CD4-positive, alpha-beta T cell treated with Interleukin-15 for 4 hours (primary cell): ENCODE measurements at places on chromosomes 7 and 10.
A peak's percentile ranks its signal among the peaks of the same experiment; 100 is the strongest.

DNA sequence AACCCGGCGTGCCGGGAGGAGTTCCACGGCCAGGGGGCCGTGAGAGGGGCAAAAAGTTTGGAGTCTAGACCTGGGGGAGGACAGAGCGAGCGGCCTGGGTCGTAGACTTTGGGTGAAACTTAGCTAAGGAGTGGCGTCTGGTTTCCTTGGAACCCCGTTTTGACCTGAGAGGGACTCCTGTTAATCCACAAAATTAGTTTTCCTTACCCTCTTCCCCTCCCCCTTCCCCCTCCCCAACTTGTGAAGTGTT lies 574 bp downstream of the MARCHF5 start:
- peak; percentile 0 for DNase-seq

- no peak for DNase-seq
Observed at GRCh38 chr7:74511345-74511744, 57.6 kb downstream of the GTF2IRD1 start.

DNA sequence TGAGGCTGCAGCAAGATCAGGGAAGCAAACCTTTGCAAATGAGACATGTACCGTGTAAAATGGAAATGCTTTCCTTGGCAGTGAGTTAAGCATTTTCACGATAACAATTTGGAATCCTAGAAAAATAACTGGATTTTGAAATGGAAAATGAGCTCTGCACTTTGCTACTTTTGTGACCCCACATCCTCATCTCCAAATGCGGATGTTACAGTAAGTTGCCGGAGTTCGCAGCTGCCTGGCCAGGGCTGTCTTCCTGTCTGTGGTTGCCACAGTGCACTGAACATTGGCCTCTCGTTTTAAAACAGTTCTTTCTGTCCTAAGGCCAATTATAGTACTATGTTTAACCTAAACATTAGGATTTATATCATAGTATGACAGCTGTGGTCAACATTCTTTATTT lies 136.2 kb upstream of the FZD8 start:
- DNase-seq = no peak

DNA sequence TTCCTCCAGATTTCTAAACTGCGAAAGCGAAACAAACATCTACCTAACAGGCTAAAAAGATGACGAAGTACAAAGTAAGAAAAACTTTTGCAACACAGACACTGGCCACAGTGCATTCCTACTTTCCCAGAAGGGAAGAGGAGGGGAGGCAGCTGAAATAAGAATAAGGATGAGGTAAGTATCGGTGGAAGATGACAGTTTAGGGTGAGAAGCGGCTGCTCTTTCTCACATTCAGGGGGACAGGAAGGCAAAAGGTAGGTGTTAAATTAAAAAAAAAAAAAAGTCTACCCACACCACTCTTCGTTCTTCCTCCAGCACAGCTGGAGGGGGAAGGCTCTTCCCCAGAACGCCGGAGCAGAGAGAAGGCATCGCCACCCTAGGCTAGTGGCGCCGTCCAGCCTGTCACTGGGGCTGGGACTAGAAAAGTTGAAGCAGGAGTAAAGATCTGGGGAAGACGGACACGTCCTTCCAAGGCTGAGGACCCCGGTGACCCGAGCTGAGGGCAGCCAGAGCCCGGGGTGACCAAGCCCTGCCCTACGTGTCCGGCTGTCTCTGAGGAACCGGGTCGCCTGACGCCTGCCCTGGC lies 846 bp downstream of the DNAJC1 start:
- DNase-seq = peak; percentile 28

DNA sequence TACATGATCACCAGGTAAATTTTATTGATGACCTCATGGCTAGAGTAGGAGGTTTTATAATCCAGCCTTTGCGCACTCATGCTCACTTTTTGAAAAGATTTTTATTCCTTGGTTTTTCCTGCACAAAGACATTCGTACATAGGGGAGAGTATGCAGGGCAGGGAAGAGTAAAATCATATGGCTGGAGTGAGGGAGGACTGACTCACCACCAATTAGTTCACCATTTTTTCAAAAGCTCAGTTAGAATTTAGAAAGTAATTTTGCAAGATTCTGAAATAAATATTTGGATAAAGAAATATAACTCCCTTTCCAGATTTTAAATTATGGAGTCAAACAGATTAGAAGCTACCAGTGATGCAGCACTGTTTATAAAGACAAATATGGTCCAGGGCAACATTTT lies 111.9 kb downstream of the SEMA3D start:
- no peak for DNase-seq

- no peak for DNase-seq
Observed at GRCh38 chr10:72072639-72073038, 15.7 kb downstream of the SPOCK2 start.

- no peak for DNase-seq
Observed at GRCh38 chr7:32519763-32520162, 24.5 kb downstream of the AVL9 start.

DNA sequence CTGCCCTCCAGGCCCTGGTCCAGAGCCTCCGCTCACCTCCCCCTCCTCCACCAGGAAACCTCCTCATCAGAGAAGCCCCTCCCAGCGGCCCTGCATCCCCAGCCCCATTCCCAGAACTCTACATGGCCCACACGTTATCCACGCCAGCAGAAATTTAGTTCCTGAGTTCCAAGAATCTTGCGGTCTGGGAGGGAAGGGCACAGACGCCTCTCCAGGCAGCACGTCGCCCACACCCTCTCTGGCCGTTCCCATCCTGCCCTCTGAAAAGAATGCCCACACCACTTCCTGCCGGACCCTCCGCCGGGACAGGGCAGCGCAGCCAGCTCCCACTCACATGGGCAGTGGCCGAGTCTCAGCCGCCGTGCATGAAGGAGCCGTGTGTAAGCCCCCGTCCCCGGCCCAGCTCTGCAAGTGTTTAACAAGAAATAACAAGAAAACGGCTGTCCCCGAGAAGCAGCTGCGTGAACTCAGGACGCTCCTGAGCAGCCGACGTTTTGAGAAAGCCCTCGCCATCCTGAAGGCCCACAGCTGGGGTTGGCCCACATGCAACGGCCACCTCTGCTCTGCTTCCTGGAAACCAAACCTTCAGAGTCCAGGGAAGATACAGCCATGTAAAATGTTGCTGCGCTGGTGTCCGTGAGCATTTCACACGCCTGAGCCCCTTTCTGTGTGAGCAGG lies 17.4 kb downstream of the ADGRA1 start:
- no peak for DNase-seq

GRCh38 chr7:30147223-30147622 lies 12.4 kb downstream of the MTURN start:
- DNase-seq = no peak

DNA sequence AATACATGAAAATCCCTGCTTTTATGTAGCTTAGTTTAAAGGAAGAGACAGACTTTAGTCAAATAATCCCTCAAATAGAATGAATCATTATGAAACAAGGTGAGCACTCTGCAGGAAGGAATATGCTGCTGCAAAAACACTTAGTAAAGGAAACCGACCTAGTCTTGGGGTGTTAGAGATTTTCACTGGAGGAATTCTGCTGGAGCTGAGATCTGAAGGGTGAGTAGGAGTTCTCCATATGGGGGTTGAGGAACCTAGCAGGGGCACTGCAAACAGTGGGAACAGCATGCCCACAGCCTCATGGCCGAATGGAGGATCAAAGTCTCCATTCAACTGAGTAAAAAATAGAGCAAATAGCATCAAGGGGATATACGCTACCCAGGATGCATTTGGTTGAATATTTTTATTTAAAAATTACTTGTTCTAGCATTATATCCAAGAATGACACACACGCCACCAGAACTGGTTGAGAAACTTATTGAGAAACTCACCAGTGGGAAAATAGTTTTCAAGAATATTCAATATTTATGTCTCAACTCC lies 3.5 kb downstream of the ITIH2 start:
- DNase-seq = no peak

DNA sequence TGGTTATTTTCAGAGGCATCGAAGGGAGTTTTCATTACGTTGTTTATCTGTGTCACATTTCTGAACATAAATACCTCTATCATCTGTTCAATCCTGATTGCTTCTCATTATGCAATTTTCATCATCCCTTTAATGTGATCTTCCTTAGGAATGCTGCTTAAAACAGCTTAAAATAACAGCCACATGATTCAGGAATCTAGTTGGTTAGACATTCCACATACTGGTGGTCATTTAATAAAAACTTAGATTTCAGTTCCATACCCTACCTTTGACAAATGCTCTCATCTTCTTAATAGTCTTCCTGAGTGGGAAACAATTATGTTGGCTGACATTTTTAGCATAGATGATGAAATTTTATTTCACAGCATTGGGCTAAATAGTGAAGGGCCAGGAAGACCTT lies 191.3 kb upstream of the CDCA7L start:
- DNase-seq = no peak

DNA sequence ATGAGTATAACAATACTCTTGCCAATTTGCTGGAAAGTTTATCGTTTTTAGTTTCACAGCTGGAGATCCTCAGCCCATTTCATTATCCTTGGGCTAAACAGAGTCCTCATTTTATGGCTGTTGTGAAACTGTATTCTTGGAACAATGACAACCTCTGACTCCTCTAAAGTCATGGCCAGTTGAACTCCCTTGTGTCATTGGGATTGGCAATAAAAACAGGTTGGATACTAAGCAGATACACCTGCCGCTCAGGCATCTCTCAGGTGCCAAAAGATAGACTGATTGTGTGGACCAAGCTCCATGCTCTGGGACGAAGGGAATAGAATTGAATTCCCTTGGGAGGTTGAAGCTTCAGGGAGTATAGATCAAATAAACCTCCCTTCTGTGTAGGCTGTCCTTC lies 182.2 kb downstream of the WDR11 start:
- DNase-seq = no peak

- no peak for DNase-seq
Observed at GRCh38 chr10:131337741-131338140, 26.2 kb upstream of the TCERG1L start.

DNA sequence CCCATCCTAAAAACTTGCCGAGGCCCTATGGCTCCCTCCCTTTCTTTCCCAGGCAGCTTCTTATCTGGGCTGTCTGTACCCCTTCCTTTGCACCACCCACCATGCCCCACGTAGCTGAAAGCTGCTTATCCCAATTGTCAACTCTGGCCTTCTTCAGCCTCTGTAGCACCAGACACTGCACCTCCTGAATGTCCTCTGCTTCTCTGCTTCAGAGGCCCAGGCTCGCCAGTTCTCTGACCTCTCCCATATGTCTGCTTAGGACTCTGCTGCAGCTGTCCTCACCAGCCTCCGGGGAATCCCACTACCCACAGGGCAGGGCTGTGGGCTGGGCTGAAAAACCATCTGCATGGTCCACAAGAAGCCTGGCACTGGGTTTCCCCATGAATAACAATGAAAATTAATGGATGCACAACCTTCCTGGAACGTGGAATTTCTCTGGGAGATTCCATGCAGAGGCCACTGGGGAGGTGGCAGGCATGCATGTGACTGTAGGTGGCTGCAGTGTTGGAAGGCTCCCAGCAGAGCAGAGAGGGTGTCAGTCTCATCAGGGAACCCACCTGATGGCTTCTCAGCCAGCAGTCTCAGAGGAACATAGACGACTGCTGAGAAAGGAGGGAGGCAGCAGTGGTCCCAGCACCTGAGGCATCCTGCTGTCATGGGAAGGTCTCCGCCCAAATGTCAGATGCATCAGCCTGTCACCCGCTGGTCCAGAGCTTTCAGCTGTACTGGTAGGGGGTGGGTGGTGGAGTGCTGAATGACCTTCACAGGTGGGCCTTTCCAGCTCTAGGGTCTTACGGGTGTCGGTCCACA lies 16.8 kb upstream of the SH2D4B start:
- DNase-seq = no peak

- DNase-seq = no peak
Observed at GRCh38 chr7:113813471-113813870, 105.3 kb downstream of the PPP1R3A start.

DNA sequence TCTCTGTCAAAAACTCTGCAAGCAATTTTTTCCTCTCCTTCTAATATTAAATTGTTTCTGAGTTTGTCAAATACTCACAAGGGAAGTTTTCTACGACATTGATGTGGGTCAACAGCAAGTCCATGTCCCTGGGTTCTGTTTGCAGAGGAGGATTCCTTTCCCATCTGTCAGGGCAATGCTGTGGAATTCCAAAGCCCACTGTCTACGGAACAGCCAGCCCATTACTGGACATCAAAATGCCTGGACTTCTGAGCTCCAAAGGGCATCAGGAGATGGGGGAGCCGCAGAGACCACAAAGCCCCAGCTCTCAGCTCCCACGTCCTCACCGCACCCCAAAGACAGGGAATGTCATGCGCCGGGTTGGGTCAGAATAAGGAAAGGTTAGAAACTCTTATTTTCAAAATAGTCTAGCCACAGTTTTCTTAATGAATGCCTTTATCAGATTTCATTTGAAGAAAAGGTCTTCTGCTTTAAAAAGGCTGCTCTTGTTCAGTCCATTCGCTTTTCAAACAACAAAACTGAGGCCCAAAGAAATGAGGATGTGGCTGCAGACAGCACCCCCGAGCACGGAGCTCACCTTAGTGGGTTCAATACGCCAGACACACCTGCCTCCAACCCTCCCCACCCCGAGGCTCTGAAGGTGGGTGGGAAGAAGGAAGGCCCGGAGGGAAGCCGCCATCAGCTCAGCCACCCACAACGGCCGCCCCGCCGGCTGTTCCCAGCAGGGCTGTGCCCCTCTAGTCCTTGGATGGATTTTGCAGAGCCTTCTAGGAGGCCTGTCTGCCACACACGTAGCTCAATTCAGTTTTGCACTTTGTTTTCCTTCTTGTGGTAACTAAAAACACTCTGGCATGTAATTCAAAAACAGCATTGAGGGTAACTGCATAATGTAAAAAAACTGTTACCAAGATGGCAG lies 44.7 kb downstream of the PTPRN2 start:
- no peak for DNase-seq

DNA sequence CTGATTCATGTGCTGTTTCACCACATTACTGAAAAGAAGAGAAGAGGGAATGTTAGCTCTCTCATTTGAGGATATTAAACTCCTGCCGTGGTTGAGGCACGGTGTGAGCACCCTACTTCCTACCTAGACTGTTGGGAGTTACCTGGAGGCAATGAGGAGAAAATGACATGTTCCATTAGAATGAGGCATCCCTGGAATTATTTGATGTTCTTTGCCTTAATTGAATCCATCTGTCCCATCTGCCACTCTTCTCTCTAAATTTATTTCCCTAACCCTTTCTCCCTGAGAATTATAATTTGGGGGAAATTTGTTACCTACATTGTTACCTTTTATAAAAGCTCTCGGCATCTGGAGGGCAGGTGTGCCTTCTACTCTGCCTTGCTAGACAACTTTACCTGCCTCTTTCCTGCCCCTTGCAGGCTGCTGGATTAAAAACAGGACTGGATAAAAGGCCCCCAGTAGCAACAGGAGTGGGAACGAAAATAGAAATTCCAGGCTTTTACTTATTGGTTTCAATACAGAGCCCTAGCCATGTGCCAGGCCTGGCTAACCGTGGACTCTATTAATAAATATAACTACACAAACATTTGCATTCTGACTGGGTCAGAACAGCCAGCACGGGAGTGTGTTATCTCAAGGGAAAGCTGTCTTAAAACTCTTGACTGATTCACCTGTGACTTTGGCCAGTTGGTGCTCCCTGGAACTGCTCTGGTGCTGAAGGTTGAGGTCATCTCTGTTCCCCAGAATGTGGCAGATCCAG lies 4.4 kb upstream of the ATXN7L1 start:
- DNase-seq = no peak

GRCh38 chr7:16078076-16078952 lies 343.0 kb downstream of the CRPPA start:
- peak; percentile 19 for DNase-seq

GRCh38 chr7:14999331-14999730 lies 96.8 kb upstream of the DGKB start:
- DNase-seq = no peak

- DNase-seq = no peak
Observed at GRCh38 chr7:136687693-136688322, 180.6 kb upstream of the CHRM2 start.
